ENCODE measurements at places on chromosomes 1 and 21. TPM values are rescaled to one million over a fixed set of nuclear protein-coding genes. Genes with fewer than 3 reads are reported as not detected.

- no peak overlapping the region for H3K4me3 ChIP-seq
- no peaks in the 10 kb centered on the region for H3K4me1 ChIP-seq
- no peak for DNase-seq
Measured at GRCh38 chr1:53390261-53390660, 62.4 kb upstream of the LRP8 start.

GRCh38 chr1:2805801-2806430 is 4.4 kb upstream of the TTC34 start:
- no peaks in the 10 kb centered on the region for H3K4me1 ChIP-seq
- no peaks in the 10 kb centered on the region for H3K36me3 ChIP-seq
- no peak overlapping the region for H3K4me3 ChIP-seq
- no peaks in the 10 kb centered on the region for H3K27me3 ChIP-seq
- no peak for DNase-seq

DNA sequence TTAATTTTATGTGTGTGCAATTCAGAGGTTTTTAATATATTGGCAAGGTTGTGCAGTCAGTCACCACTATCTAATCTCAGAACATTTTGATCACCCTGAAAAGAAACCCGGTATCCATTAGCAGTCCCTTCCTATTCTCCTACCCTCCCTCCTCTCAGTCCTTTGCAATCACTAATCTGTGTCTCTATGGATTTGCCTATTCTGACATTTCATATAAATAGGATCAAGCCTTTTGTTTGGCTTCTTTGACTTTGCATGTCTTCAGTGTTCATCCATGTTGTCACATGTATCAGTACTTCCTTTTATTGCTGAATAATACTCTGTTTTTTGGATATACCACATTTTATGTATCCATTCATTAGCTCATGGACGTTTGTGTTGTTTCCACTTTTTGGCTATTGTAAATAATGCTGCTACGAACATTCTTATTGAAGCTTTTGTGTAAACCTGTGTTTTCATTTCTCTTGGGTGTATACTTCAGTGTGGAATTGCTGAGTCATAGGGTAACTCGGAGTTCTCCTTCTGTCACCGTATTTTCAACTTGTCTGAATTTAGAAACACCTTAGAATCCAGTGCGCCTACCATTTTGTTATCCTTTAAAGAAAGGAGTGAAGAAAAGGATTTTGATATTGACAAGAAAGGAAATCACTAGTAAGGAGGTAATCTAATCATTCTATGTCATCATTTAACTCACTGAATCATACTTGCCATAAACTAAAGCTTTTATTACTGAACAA is 3.4 kb downstream of the CEP85 start:
- H3K36me3 ChIP-seq, result no peaks in the 10 kb centered on the region
- H3K4me3 ChIP-seq, result no peak overlapping the region
- H3K27ac ChIP-seq, result no peak overlapping the region
- DNase-seq, result no peak
- H3K4me1 ChIP-seq, result peaks cover 6% of the 10 kb centered on the region

HHIPL2 gene
- total RNA-seq, result not detected

TMEM125 gene
- 1.2 TPM for total RNA-seq
